ENCODE measurements at places on chromosomes 6 and 20.

- DNase-seq = peak; percentile 63
Observed at GRCh38 chr6:111922454-111923297, 49.4 kb upstream of the FYN start.

DNA sequence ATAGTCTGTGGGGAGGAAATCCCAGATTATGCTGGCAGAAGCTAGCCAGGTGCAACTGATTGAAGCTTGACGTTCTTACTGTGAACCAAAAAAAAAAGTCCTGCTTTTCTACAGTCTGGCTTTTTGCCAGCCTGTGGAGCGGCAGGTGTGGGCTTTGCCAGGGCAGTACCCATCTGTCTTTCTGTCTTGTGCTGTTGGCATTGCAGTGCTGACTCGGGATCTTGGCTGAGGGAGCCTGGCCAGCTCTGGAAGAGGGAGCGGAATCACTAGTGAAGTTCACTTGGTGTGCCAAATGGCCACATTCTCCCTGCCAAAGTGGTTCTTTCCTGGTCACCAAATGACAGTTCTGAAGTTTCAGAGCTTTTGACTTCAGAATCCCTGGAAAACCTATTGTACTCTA lies 5.0 kb downstream of the KIF3B start:
- DNase-seq = peak; percentile 97

DNA sequence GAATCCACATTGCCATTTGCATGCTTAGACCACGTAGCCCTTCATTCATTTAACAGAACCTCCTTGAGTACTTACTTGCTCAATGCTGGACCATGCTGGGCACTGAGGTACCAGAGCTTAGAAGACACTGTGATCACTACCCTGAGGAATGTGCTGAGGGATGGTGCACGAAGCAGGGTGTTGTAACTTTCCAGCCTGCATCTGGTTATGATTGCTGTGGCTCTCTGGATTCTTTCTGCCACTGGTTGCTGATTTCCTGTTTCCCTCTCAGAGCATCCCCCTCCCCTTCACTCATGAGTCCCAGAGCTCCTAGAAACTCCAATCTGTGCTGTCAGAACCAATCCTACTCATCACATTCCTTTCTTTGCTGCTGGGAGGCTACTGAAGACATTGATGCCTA lies 537.4 kb downstream of the PTPRT start:
- no peak for DNase-seq

DNA sequence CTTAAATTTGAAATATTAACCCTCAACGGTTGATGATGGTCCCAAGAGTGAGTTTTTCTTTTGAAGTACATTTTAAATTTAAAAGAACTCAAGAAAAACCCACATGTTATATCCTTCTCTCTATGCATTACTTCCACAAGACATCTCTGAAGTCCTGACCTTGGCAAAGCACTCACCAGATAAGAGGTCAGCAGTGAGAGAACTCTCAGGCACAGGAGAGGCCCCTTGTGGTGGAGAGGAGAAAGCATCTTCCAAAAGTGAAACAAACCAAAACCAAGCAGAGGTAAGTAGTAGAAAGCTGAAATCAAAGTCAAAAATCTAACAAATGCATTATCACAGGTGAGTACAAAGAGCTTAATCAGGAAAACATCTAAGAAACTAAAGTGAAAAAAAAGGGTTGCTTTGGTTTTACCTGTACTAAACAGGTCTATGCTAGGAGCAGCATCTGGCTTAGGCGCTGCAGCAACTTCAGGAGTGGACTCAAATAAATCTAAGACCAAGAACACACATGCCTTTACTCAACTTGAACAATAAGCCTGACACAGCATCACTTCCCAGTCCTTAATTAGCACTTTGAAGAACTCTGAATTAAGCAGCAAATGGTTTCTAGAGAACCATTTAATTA lies 80.5 kb downstream of the PRSS35 start:
- DNase-seq = peak; percentile 24

DNA sequence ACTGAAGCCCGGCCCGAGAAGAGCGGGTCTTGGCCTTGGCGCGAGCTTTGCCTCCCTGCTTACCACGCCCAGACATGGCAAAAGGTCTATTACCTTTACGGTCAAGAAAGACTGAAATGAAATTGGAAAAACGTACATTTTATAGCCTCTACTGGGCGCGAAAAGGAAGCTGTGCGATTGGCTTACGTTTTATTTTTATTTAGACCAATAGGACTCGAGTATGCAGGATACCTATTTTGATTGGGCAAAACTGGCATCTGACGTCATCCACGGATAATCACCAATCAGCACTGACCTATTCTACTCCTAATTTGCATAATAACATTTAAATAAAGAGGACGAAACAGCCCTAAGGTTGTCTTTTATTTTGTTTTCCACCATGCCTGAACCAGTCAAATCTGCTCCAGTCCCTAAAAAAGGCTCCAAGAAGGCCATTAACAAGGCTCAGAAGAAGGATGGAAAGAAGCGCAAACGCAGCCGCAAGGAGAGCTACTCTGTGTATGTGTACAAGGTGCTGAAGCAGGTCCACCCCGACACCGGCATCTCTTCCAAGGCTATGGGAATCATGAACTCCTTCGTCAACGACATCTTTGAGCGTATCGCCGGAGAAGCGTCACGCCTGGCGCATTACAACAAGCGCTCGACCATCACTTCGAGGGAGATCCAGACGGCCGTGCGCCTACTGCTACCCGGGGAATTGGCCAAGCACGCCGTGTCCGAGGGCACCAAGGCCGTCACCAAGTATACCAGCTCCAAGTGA lies 97.4 kb downstream of the OR2B2 start:
- peak; percentile 92 for DNase-seq

GRCh38 chr20:39282619-39283092 lies 320.5 kb downstream of the DHX35 start:
- peak; percentile 31 for DNase-seq

- no peak for DNase-seq
Observed at GRCh38 chr6:2952557-2953095, 18.7 kb downstream of the SERPINB6 start.
